ENCODE measurements at places on chromosomes 6 and 20.

DNA sequence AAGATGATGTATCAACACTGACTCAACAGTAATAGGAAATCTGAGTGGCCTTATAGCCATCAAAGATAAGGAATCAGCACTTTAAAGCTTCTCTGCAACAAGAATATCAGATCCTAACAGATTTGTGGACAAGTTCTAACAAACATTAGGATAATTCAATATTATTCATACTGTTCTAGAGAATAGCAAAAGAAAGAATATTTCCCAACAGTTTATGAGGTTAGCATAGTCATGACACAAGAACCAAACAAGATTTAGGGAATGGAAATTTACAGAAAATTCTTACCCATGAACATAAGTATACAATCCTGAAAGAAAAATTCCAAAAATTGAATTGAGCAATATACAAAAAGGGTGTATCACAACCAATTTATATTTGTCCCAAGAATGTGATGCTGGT, 64.3 kb upstream of the BTBD3 start:
- DNase-seq = no peak

GRCh38 chr6:97401533-97401932, 118.5 kb upstream of the MMS22L start:
- DNase-seq = no peak

- no peak for DNase-seq
Measured at GRCh38 chr20:37523911-37524700, 3.1 kb downstream of the NNAT start.

DNA sequence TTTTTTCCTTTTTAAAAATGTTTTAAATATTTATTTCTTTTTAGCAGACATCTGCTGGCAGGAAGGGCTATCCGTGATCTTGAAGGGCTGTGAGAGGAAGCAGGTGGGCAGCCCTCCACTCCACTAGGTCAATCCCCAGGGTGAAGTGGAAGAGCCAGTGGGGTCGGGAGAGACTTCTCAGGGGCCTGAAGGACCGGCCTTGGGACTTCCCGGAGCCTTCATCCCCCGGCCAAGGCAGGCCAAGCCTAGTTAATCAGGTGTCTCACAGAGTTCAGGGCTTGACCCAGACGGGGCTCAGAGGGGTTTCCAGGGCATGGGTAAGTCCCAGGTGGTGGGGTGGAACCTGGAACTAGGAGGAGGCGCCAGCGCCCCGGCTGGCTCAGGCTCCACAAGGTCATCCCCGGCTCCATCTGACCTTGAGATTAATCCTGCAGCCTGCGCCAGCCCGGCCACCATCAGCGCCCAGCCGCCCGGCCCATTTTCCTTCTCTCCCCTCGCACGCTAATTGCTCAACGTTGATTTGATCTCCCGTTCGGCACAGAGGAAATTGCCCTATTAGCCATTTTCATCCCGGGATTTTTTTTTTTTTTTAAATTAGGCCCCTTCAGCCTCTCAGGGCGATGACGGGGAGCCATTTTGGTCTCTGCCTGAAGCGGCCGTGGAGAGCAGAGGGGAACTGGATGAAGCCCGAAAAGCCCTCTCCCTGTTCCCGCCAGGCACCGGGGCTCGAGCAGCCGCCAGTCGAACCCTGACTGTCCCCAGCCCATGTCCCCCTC, 44.4 kb downstream of the MDFI start:
- peak; percentile 68 for DNase-seq

DNA sequence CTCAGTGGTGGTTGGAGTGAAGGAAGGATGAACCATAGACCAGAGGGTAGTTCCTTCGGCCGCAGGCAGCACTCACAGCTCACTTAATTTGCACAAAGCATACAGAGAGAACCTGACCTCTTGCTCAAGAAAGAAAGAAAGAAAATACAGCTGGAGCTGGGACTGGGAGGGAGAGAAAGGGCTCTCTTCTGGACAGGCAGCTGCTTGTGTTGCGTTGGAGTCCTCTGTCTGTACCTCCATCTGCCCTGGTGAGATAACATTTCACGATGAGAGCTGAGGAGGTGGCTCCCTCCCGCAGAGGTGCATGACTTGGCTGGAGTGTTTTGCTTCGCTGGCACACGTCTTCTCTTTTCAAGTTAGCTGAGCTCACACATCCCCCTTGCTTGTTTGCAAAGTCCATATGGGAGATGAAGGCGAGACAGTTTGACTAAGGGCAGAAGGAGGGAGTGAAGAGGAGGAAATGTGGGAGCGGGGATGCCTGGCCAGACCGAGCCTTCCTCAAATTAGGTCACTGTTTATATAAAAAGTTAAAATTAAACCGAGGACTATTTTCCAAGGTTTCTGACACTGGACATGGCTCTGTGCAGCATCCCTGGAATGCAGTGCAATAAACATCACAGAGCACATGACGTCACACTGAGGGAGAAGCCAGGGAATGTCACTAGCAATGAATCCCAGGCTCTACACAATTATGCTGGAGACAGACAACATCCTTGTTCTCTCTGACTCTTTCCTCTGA, 359.4 kb downstream of the CD83 start:
- no peak for DNase-seq

GRCh38 chr6:162109480-162110050, 618.0 kb downstream of the PRKN start:
- DNase-seq = no peak

GRCh38 chr20:61391185-61391584, 139.1 kb downstream of the CDH4 start:
- no peak for DNase-seq

DNA sequence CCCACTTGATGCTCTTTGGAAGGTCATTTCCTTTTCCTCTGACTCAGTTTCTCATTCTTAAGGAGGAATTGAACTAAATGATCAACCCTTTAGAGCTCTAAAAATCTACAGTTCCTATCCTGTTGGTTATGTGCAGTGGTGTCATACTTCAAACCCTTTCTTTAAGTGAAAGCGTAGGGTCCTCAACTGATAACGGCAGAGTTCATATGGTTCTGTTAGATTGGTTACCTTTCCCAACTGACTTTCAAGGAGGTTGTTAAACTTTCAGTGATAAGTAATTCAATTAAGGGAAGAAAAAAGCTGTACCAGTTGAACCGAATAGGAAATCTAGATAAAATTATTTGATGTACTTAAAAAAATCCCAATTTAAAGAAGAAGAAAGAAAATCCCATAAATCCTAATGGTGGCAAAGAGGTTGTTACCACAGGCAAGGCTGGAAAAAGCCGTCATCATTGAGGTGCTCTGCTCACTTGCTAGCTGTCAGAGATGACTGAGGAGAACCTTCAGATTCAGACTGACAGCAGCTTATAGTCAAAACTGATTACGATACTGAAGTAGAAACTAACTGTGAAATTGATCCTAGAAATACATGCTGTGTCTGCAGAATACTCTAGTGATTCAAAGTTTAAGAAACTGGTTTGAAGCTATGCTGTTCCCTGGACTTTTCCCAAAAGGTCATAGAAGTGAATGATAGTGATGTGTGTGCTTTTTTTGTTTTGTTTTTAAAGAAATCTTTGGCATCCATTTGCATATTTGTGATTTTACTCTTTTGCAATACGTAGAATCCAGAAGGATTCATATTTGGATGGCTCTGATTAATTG, 16.2 kb downstream of the TMEM14A start:
- DNase-seq = no peak

- DNase-seq = no peak
Measured at GRCh38 chr6:97133067-97133466, 149.9 kb downstream of the MMS22L start.

GRCh38 chr6:30840084-30840934, 44.0 kb upstream of the DDR1 start:
- no peak for DNase-seq

GRCh38 chr6:127115084-127115655, 3.3 kb upstream of the RSPO3 start:
- DNase-seq = no peak

DNA sequence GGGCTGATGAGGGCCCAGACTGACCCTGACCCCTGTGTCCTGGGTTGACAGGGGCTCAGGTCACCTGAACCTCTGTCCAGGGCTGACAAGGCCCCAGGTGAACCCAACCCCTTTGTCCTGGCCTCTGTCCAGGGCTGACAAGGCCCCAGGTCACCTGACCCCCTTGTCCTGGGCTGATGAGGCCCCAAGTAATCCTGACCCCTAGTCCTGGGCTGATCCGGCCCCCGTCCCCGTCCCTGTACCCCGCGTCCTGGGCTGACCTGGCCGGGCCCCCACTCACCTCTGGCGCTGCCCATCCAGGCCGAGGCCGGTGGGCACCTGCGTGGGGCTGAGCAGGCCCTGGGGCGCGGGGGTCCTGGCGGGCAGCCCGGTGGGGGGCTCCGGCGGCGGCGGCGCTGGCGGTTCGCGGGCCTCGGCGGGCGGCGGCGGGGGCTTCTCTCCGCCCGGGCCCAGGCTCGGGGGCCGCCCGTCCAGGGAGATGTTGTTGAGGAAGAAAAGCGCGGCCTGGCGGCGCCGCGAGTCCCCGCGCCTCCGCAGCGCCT, 379 bp downstream of the CABLES2 start:
- no peak for DNase-seq

- no peak for DNase-seq
Measured at GRCh38 chr6:157921685-157922367, 59.8 kb upstream of the SYNJ2 start.

Measured in chondrocyte (in vitro differentiated cells).